ENCODE measurements at places on chromosomes 5 and 9. TPM values are rescaled to one million over a fixed set of nuclear protein-coding genes. Genes with fewer than 3 reads are reported as not detected.

HDHD3 gene
- total RNA-seq: 31.7 TPM

SGCD gene
- 6.9 TPM for total RNA-seq

PCDHA7 gene
- 0.49 TPM for total RNA-seq

DNA sequence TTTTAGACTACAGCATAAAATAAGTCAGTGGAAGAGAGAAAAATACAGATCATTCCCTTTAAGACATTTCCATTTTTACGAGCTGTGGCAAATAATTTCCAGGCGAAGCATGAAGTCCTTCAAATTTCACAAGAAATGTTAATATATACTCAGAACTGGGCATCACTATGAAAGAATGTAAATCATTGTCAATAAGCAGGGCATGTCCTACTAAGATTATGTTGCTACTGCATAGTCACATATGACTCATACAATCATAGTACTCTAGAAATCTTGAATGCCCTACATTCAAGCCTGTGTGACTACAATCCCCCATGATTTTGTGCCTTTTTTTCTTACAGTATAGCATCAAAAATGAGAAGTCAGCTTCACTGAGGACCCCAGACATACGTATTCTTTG lies 485.2 kb upstream of the FTMT start:
- DNase-seq: no peak

GRCh38 chr5:68798877-68799843 lies 294.7 kb upstream of the SLC30A5 start:
- no peak for DNase-seq

DNA sequence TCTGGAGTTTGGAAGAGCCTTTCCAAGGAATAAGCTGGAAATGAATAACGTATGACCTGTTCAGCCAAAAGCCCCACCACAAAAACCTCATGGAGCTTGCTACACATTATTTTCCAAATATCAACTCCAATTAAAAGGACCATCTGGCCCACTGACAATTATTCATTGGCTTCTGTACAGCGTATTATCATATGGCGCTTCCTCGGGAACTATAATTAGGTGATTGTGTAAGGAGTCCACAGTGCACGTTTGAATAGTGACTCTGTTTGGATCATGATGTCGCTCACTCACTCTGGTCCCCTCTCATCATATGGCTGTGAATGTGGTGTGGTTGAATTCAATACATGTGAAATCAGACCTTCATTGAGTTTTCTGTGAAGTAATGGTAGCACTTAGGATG lies 52.1 kb downstream of the GDNF start:
- no peak for DNase-seq

DNA sequence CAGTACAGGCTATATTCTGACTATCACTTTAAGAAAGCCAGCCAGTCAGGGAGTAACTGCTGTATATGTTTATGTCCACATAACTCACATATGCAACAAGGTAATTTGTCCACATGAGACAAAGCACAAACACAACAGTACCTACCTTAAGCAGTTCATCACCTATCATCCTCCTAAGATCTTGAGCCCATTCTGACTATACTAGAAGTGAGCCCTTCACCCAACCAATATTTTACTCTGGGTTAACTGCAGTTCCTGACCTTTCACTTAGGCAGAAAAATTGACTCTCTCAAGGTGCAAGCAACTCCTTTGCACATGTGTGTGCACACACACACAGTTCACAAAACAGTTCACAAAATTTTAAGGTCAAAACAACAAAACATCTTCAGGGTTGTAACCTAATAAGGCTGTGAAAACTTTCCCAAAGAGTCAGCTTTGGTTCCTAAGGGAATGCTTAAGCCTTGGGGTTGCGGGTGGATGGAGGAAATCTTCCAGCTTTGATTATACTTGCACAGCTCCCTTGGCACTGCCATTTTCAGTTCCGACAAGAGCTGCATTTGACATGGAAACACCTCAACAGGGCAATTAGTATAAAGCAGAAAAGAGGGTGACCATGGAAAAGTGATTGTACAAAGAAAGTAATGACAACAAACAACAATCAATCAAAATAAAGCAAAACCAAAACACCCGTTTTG lies 215.3 kb downstream of the NFIB start:
- no peak for DNase-seq

DNA sequence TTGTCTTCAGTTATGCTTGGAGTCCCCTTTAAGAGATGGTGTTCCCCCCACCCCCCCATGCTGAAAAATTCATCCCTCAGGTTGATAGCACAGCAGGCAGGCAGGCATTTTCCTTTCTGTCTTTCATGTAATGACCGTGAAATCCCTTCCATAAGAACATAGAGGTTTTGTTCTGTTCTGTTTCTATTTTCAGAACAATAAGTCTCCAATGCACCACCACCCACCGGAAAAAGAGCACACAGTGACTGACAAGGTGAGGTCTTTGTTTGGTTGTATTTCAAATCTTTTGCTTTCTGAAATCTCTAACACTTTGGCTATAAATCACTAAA lies 52.4 kb downstream of the DMRT2 start:
- no peak for DNase-seq

Measured in vagina (tissue), 2 donors.